ENCODE measurements at places on chromosomes 1 and 21. TPM values are rescaled to one million over a fixed set of nuclear protein-coding genes. Genes with fewer than 3 reads are reported as not detected.
A peak's percentile ranks its signal among the peaks of the same experiment; 100 is the strongest.

Gene BRINP3
- total RNA-seq, result not detected

Gene USP33
- total RNA-seq, result 66.9 TPM

Gene CYP4A11
- total RNA-seq, result not detected

Gene HSPB7
- total RNA-seq, result not detected

Gene SELP
- total RNA-seq, result 35.4 TPM

Gene RASAL2
- 0.29 TPM for total RNA-seq

Gene FAM72C
- not detected for total RNA-seq

Gene PRAMEF8
- not detected for total RNA-seq

Gene P3H1
- total RNA-seq, result 26.7 TPM

Gene DCST1
- 0.23 TPM for total RNA-seq

Gene FAM72B
- 2.2 TPM for total RNA-seq

Gene DDR2
- total RNA-seq, result 0.26 TPM

Gene SLC6A9
- not detected for total RNA-seq

Gene NOL9
- total RNA-seq, result 62.3 TPM

DNA sequence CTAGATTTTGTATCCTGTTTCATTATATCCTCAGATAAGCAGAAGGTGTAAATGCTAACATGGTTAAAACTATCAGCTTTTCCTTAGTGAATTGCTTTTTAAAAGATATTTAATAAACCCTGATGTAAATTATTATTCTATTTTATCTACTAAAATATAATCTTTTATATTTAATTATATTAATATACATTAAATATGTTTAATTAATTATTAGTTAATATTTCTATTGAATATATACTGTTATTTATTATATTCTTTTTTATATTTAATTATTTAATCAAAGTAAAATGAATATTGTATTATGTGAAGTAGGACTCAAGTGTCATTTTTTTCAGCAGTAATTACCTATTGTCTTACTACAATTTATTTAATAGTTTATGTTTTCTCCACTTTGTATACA is 179.7 kb upstream of the ADGRL4 start:
- DNase-seq, result no peak

GRCh38 chr1:241460098-241460873 is 59.3 kb downstream of the FH start:
- no peak for DNase-seq

GRCh38 chr1:199780948-199781670 is 246.4 kb upstream of the NR5A2 start:
- no peak for DNase-seq

- DNase-seq, result no peak
Measured at GRCh38 chr1:7079637-7080036, 294.4 kb downstream of the CAMTA1 start.

- DNase-seq, result peak; percentile 61
Measured at GRCh38 chr1:28882009-28882628, 32.2 kb upstream of the EPB41 start.

- DNase-seq, result no peak
Measured at GRCh38 chr1:185972096-185972850, 238.1 kb downstream of the HMCN1 start.

- no peak for DNase-seq
Measured at GRCh38 chr1:75796376-75797272, at the start of gene MSH4. MSH4 (plus strand) TSS chr1:75796882; CDS start chr1:75796986, 104 bp downstream.

GRCh38 chr21:45695086-45695485 is 51.6 kb downstream of the PCBP3 start:
- DNase-seq, result no peak

DNA sequence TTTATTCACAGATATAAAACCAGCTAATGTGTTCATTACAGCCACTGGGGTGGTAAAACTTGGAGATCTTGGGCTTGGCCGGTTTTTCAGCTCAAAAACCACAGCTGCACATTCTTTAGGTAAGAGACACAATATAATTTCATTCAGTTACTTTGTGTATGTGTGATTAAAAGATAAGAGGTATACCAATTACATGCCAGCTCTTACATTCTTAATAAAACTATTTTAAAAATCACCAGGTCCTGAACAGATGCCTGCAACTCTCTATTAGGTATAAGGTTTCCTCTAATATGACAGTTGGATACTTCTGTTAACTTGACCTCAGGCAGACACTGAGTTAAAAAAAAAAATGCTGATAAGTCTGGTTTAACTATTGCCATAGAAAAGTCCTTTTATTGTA is 122.1 kb downstream of the NEK7 start:
- no peak for DNase-seq

- DNase-seq, result no peak
Measured at GRCh38 chr1:204962742-204963632, 80.0 kb upstream of the CNTN2 start.

- DNase-seq, result no peak
Measured at GRCh38 chr1:167297222-167298214, 76.8 kb downstream of the POU2F1 start.

DNA sequence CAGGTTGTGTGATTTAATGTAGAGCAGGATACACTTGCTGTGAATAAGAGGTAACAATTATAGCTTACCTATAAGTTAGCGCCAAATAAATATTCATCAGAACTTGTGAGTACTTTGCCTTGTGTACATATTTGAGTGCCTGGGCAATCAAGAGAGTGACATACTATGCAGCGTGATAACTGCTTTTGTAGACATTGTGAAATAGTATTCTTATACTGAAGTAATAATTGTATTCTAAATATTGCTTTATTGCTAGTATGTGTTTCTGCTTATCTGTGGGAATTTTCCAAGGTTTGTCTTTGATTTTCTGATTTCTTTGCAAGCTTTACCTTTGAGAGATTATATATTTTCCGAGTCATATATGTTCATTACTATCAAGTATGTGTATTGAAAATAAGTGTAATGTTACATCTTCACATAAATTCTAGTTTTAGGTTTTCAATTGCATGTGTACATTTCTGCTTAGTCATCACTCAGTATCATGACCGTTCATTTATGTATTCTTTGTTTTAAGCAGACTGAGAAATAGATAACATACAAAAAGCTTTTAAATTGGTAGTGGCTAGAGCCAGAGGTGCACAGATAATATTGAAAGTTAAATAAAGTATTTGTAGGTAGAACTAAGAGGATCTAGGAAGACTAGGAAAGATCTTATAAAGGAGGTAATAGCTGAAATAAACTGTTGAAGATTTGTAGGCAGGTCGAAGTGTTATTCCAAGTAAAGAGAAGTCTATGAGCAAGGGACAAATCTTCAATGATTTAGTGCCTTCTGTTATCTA is 19.5 kb downstream of the USP25 start:
- no peak for DNase-seq

GRCh38 chr1:202242080-202242419 is 48.5 kb downstream of the LGR6 start:
- no peak for DNase-seq

DNA sequence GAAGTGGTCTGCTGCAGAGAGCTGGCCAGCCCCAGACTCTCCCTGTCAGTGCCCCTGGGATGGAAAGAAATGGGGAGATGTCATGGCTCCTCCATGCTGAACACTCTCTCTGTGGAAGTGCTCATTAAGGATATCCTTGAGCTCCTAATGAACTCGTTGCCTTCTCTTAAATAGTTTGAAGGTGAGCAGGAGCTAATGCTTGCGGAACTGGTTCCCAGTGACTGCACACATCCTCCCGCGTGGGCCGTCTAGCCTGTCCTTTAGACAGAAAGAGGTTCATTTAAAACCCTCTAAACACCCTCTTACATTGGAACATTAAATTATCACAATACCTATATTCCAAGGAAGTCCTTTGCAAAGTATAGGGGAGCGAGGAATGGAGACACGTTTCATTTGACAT is 5.9 kb upstream of the WDR64 start:
- no peak for DNase-seq

DNA sequence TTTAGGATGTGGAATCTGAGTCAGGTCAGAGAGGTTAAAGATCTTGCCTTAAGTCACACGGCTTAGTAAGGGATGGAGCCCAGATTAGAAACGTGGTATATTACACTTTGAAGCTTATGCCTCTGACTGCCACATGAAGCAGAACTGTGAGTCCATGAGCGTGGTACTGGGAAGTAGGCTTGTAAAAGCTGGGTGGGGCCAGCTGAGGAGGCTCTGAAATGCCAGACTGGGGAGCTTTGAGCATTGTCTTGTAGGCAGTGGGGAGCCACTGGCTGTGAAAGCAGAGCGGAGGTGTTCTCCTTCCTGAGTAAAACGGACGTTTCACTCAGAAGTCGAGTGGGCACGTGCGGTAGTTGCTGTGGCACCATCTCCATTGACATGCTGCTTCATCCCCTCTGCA is 72.6 kb upstream of the USP24 start:
- DNase-seq, result no peak

GRCh38 chr1:24694380-24694843 is 50.8 kb upstream of the CLIC4 start:
- no peak for DNase-seq

GRCh38 chr1:37883671-37884070 is 24.3 kb upstream of the MTF1 start:
- no peak for DNase-seq

DNA sequence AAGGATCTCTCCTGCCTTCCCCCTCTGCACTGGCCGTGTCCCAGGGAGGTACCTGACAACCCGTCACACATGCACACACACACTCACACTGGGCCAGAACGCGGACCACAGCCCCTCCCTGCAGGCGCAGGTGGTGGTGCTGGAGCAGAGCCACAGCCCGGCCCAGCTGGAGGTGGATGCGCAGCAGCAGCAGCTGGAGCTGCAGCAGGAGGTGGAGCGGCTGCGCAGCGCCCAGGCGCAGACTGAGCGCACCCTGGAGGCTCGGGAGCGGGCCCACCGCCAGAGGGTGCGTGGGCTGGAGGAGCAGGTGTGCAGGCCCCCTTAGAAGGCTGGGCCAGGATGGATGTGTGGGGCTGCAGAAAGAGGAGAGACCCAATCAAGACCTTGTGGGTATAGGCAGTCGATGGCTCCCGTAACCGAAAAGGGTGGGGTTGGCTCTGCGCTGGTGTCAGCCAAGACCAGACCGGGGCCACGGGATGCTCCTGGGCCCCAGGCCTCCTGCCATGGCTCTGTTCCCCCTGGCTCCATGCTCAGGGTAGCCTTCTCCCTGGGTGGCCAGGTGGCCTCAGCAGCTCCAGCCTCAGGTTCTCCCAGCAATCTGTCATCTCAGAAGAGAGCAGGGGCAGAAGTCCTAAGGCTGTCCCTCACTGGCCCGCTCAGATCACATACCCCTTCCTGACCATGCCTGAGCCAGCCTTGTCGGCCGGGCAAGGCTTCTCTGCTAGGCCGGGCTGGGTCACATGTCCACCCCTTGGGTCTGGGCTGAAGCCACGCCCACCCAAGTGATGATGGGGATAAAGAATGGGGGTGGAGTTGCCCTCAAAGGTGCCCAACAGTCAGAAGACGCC is 8.9 kb downstream of the MFAP2 start:
- DNase-seq, result no peak

- no peak for DNase-seq
Measured at GRCh38 chr1:8426996-8427395, 109.1 kb downstream of the SLC45A1 start.
